ENCODE measurements at places on chromosomes 3 and 15. TPM values are rescaled to one million over a fixed set of nuclear protein-coding genes. Genes with fewer than 3 reads are reported as not detected.

DNA sequence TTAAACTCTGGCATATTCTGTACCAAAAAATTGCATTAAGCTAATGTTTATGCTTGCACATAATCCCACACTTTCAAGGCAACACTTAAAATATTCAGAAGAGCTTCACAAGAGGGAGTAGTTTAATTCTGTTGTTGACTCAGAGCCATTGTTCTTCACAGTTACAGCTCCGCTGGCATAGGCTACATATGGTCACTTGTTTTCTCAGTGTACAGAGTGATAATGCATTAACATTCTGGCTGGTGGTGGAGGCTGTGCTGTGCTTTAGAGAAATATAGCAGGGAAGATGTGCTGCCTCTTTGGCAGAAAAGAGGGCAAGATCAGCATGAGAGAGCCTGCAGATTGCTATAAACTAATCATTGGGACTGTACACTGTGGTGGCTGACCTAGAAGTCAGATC, 13.3 kb downstream of the NLGN1 start:
- no peak overlapping the region for H3K27ac ChIP-seq
- H3K4me3 ChIP-seq: no peak overlapping the region
- no peaks in the 10 kb centered on the region for H3K36me3 ChIP-seq
- H3K4me1 ChIP-seq: no peaks in the 10 kb centered on the region
- DNase-seq: no peak
- H3K27me3 ChIP-seq: no peaks in the 10 kb centered on the region

- DNase-seq: no peak
- H3K4me1 ChIP-seq: no peaks in the 10 kb centered on the region
- no peaks in the 10 kb centered on the region for H3K36me3 ChIP-seq
- H3K4me3 ChIP-seq: no peak overlapping the region
- H3K27me3 ChIP-seq: peaks cover 4% of the 10 kb centered on the region
These were observed 21.0 kb upstream of the DPH6 start for GRCh38 chr15:35566991-35567390.

The MYO5C gene
- 2.4 TPM for total RNA-seq

The GABRR3 gene
- total RNA-seq: not detected

DNA sequence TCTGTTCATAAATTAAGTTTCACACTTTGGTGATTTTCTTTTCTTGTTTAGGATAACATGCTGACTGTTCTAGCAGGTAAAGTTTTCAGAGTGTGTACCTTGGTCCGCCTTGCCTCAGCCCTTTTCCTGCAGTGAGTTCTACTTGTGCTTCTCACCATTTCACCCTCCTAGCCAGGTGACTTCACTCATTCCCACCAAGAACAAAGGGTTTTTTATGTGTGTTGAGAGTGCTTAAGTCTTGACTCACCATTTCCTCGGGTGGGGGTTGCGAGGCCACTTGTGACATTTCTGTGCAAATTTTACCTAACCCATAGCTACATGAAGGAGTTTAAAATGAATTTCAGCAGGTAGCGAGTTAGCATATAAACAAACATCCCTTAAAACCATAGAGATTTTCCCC, 81.4 kb downstream of the C3orf38 start:
- H3K4me1 ChIP-seq: no peaks in the 10 kb centered on the region
- no peak for DNase-seq
- no peaks in the 10 kb centered on the region for H3K27me3 ChIP-seq

Data from activated B cell treated with CpG ODN at 0.5 μM for 24 hours (primary cell).